WERI-Rb-1 (cell line): ENCODE measurements at places on chromosomes 2 and 18.

DNA sequence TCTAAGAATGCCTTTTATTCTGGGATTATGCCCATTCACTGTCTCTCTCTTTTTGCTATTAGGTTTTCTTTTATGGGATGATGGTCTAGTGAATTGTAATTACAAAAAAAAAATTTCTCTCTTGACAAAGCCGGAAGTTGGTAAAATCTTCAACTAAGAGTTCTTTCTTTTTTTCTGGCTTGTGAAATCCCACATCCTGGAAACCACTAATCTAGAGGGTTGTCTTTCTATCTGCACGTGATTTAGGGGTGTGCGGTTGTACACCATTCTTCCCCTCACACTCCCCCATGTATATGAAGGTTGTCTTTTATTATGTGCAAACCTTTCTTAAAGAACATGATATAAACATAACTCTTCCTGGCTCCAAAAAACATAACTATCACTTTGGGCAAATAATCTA lies 52.0 kb downstream of the GATA6 start:
- no peak for DNase-seq

GRCh38 chr2:174025271-174026121 lies 60.3 kb upstream of the SP3 start:
- no peak for DNase-seq

GRCh38 chr18:11323359-11323819 lies 174.0 kb upstream of the PIEZO2 start:
- no peak for DNase-seq

DNA sequence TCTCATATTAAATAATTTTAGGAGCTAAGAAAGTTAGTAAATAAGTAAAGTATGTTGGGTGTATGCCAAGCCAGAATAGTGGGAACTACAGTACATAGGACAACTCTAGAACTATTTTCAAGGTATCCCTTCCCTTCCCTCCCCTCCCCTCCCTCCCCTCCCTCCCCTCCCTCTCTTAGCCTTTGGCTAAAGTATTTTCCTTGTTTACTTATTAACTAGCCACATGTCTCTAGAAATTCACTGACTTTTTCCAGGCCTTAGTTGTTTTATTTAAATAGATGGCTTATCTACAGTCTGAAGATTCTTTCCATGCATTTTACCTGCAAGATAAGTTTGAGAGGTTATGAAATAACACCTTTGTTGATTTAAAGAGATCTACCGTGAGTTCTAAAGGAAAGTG lies 402.1 kb downstream of the PARD3B start:
- no peak for DNase-seq

DNA sequence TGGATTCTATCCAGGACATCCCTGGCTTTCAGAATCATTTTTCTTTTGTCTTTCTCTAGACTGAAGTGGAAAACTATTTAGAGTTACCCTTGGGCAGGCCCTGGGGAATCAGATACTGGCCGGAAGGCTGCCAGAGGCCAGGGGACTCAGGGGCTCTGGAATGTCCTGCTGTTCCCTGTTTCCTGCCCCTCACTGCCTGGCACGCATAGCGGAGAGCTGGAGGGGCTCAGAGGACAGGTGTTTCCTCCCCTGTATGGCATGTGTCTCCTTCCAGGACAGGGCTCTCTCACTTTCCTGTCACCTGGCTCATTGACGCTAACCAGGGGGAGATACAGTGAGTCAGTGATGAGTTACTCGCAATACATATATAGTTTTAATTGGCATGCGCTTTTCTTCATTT lies 38.8 kb downstream of the DYSF start:
- DNase-seq: no peak

GRCh38 chr2:175001566-175001965 lies 3.6 kb downstream of the CHN1 start:
- no peak for DNase-seq

GRCh38 chr2:47006374-47007222 lies 91.0 kb upstream of the MCFD2 start:
- DNase-seq: no peak

GRCh38 chr18:70620837-70621612 lies 332.2 kb downstream of the SOCS6 start:
- DNase-seq: no peak

DNA sequence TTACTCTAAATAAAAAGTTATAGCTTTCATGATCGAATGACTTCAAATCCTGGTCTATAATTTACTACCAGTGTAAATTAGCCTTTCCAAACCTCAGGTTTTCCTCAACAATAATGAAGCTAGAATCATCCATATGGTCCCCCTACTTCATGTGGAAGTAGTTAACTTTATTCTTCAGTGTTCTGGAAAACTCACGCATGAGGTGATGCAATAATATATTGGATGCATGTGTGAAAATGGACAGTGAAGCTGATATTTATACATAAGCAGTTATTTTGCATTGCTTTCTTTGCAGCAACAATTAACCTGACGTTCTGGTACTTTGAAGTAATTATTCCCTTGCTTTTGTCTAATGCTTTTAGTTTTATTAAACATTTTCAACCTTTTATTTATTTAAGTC lies 18.6 kb upstream of the UNC80 start:
- no peak for DNase-seq

GRCh38 chr2:36963106-36963505 lies 3.2 kb downstream of the STRN start:
- DNase-seq: no peak

GRCh38 chr18:45437366-45437765 lies 177.9 kb upstream of the SLC14A2 start:
- no peak for DNase-seq

GRCh38 chr2:439077-439476 lies 151.2 kb upstream of the ALKAL2 start:
- DNase-seq: peak; percentile 85

GRCh38 chr2:200125444-200126284 lies 170.3 kb downstream of the MAIP1 start:
- DNase-seq: no peak

GRCh38 chr18:67380867-67381266 lies 135.7 kb downstream of the DSEL start:
- DNase-seq: no peak

GRCh38 chr18:36315736-36316135 lies 18.2 kb downstream of the FHOD3 start:
- DNase-seq: peak; percentile 90

- no peak for DNase-seq
These were observed 16.3 kb downstream of the GPR55 start for GRCh38 chr2:230908595-230909191.

DNA sequence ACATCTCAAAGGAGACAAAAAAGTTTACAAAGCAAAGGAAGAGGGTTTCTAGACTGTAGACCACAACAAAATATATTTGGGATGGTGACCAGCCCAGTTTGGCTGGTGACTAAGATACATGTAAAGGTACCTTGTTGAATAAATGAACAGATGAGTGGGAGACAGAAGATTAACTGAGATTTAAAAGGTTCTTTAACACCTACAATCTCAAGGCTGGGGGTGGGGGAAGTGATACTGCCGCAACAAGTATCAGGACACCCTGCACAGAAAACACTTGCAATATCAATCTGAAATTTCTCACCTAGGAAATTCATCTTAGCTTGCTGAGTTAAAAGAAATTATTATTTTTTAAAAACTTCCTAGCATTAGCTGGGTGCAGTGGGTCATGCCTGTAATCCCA lies 8.3 kb downstream of the RNF149 start:
- peak; percentile 30 for DNase-seq

- DNase-seq: no peak
These were observed 71.1 kb upstream of the SH3BP4 start for GRCh38 chr2:234880551-234881211.

DNA sequence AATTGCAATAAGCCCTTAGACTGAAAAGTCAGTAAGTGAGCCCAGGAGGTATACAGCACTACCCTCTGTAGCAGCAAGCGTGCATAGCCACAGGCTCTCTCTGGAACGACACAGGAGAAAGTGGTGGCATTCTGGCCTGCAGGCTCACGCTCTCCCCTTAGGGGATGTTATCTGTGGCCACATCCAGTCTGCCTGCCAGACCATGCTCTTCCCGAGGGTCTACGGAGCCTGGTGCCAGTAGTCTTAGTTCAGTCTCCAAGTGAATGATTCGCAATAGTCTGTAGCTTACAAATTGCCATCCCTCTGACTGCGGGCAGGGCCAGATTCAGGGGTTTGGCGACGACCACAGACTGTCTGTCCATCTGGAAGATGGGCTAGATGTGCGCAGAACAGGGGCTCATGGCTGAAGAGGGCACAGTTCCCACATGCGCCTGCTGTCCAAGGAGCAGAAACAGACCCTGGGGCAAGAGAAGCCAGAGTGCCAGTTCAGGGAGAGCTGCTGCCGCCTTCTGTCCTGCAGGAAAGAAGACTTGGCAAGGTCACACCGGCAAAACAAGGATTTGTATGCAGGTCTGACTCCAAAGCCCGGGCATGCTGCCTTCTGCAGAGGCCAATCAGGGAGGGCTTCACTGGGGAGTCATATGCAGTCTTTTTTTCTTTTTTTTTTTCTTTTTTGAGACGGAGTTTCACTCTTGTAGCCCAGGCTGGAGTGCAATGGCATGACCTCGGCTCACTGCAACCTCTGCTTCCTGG lies 3.5 kb upstream of the KLF11 start:
- DNase-seq: no peak

GRCh38 chr2:99880148-99880963 lies 262.0 kb downstream of the AFF3 start:
- DNase-seq: peak; percentile 57

DNA sequence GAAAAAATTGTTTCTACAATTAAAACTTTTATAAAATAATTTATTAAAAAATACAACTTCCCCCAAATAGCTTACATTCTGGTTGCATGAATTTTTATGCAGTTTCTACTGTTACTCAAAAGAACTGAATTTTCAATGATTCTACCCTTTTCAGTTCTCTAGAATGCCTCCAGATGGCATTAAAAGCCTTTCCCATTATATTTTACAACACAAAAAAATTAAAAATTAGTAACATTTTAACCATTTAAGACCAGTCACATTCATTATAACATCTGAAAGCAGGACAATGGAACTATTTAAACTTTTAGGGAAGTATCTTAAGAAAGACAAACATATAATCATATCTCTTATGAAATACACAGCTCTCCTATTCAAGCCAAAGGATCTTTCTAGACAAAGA lies 236.0 kb upstream of the REV1 start:
- DNase-seq: no peak

GRCh38 chr2:194815475-194815874 lies 841.6 kb upstream of the SLC39A10 start:
- no peak for DNase-seq

- no peak for DNase-seq
These were observed 20.7 kb upstream of the SNTG2 start for GRCh38 chr2:929925-930324.

DNA sequence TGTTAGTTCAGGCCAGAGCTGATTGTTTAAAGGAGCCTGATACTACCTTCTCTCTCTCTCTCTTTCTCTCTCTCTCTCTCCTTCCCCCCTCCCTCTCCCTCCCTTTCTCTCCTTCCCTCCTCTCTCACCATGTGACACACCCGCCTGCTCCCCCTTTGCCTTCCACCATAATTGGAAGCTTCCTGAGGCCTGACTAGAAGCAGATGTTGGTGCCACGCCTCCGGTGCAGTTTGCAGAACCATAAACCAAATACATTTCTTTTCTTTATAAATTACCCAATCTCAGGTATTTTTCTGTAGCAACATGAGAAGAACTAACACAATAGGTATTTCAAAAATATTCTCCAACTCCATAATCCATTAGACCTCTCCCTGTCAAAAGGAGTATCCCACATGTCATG lies 62.4 kb downstream of the ANKRD62 start:
- no peak for DNase-seq

GRCh38 chr2:170550501-170550900 lies 164.6 kb upstream of the SP5 start:
- no peak for DNase-seq

- no peak for DNase-seq
These were observed 682.0 kb upstream of the ID2 start for GRCh38 chr2:7999683-8000476.

DNA sequence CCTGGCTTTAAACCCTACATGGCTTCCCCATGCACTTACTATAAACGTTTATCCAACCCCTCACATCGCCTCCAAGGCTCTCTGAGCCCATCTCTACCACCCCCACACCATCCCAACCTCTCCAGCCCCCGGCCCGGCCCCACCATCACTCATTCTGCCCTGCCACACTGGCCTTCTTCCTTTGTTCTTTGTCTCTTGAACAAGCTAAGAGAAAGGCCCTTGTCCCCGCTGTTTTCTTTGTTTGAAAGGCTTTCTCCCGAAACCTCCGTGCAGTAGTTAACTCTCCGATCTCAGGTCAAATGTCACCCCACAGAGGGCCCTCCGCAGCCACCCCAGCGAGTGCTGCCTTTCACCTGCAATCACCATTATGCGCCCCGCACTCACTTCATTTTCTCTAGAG lies 100.4 kb downstream of the AFF3 start:
- no peak for DNase-seq

DNA sequence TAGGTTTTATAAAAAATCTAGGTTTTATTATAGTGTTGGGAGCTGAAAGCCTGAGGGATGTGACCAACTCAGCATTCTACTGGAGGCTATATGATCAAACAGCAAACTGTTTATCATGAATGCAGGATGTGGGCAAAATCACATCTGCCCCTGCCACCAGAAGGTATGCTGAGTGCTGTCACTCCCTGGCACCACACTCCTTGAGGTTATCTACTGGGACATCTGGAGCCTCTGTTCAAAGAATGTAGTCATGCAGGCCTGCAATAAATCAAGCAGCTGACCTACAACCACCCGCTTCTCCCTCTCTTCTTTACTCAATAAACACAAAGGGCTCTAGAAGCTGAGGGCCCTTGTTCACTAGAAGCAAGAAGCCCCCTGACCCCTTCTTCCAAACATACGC lies 328.4 kb upstream of the DDX18 start:
- no peak for DNase-seq

- no peak for DNase-seq
These were observed 12.5 kb downstream of the FAP start for GRCh38 chr2:162230761-162231160.

GRCh38 chr2:165902934-165903333 lies 50.6 kb downstream of the TTC21B start:
- no peak for DNase-seq

DNA sequence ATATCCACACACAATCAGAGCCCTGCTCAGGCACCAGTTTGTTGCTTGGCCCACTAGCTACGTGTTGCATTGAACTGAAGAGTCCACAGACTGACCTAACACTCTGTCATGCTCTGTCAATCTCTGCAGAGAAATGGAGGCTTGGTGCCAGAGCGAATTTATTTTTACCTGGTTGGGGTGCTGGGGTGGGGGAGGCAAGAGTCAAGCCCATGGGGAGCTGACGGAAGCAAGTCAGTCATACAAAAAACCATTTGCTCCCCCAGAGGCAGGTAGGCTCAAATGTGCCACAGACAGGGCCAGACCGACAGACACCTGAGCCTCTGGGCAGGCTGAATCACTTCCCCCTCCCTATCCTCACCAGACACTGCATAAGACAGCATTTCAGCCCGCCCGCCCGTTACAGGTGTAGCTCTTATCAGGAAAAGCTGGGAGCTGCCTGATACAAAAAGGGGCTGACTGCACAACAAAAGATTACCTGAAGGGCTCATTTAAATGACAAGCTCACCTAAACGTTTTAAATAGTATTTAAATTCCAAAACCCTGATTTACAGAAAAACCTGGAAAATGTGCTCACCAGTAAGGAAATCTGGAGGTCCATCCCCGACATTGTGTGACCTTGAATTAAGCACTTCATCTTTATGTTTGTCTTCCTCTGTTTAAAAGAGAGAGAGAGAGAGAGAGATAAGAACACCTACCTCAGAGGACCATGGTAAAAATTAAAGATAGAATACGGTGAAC lies 2.1 kb upstream of the PCBP1 start:
- DNase-seq: peak; percentile 85

- no peak for DNase-seq
These were observed 25.1 kb upstream of the GPR75 start for GRCh38 chr2:53884883-53885282.
